Stimulated activated CD8-positive, alpha-beta memory T cell treated with anti-CD3 and anti-CD28 coated beads, Interleukin-15, amount 100 ng/mL, for 1 hour (primary cell): ENCODE measurements at places on chromosomes 1 and 21.

GRCh38 chr1:186858923-186859322, 30.2 kb downstream of the PLA2G4A start:
- no peak for DNase-seq

DNA sequence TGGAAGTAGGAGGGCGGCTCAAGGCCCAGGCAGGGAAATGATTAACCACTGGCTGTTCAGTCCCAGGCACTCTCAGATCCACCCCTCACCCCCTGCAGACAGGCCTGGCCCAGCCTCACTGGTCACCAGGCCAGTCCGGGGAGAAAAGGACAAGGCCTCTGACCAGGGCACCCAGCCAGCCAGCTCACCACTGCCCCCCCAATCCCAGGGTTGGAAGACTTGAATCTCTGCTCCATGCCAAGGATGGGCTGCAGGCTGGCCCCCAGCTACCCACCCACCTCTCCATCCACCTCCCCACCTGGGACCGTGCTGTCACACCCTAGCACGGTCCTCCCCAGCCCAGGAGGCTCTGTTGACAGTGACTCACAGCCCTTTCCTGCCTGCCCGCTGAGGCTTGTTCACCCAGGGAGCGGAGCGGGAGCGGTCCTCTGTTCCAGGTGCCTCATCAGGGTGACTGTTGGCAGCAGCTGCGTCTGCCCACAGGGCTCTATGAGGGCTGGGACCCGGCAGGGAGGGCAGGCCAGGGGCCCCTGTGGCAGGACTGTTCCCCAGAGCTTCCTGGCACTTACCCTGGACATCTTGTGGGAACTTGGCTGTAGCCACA, 2.2 kb downstream of the LAD1 start:
- no peak for DNase-seq

- no peak for DNase-seq
These were observed 345.5 kb upstream of the DUSP10 start for GRCh38 chr1:222087221-222087920.

DNA sequence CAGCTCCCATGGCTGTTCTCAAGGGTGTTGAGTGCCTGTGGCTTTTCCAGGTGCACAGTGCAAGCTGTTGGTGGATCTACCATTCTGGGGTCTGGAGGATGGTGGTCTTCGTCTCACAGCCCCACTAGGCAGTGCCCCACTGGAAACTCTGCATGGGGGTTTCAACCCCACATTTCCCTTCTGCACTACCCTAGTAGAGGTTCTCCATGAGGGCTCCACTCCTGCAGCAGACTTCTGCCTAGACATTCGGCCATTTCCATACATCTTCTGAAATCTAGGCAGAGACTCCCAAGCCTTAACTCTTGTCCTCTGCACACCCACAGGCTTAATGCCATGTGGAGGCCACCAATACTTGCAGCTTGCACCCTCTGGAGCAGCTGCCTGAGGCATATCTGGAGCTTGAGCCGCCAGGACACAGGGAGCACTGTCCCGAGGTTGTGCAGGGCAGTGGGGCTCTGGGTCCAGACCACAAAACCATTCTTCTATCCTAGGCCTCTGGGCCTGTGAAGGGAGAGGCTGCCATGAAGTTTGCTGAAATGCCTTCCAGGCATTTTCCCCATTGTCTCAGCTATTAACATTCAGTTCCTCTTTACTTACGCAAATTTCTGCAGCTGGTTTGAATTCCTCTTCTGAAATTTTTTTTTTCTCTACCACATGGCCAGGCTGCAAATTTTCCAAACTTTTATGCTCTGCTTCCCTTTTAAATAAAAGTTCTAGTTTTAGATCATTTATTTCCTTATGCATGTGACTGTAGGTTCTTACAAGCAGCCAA, 8.8 kb upstream of the CAPN8 start:
- DNase-seq: no peak

DNA sequence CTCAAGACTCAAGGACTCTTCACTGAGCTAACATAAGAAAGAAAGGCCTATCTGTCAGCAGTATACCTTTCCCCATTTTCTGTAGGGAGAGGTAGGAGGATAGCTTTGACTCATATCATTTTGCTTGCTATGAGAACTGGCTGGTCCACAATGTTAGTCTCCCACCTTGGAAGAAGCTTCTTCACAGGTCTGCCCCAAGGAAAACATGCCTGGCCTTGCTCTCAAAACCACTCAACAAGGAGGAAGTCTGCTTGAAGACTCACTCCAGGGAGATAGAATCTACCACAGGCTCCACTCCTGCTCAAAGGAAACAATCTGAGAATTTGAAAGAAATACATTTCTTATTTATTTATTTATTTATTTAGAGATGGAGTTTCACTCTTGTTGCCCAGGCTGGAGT, 29.5 kb upstream of the LAMC1 start:
- no peak for DNase-seq

GRCh38 chr1:26032656-26033357, 11.2 kb downstream of the EXTL1 start:
- DNase-seq: no peak

GRCh38 chr1:145983960-145984830, 12.2 kb downstream of the TXNIP start:
- DNase-seq: no peak

GRCh38 chr1:99217599-99217998, 46.7 kb upstream of the PLPPR4 start:
- DNase-seq: no peak

GRCh38 chr1:53080041-53080440, 18.0 kb downstream of the PODN start:
- DNase-seq: no peak

DNA sequence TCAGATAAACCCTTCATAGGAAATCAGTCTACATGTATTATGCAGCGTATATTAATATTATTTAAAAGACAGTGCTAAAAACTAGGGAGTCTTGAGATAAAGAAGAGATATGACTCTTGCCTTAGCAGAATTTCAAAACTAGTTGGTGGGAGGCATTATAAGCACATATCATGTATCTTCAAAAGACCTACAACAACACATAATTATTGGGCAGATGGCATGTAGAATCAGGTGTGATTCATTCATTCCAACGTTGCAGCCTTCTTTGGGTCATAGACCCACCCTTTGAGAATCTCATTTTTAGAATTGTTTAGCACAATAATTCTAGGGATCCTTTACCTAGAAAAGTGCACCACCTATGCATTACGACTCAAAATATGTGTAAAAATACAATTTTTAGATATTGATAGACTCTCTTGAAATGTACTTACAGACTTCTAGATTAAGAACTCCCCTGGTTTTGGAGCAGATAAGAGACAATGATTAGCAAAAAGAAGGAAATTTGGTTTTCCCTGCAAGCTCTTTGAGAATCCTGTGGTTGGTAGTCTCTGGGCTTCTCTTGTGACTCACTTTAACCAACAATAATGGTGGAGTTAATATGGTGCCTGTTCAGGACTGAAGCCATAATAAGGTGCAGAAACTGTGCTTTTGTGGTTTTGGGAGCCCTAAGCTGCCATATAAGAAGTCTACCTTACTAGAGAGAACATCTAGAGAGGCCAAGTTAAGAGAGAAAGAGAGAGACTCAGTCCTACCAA, 85.3 kb upstream of the RGS4 start:
- no peak for DNase-seq
